ENCODE measurements at places on chromosomes 3 and 15.

- no peak for DNase-seq
Observed at GRCh38 chr3:102207151-102207571, 227.7 kb upstream of the ZPLD1 start.

GRCh38 chr3:111979434-111980038, 710 bp downstream of the ABHD10 start:
- no peak for DNase-seq

GRCh38 chr3:22585911-22586310, 617.2 kb upstream of the UBE2E2 start:
- DNase-seq = peak; percentile 32

- DNase-seq = no peak
Observed at GRCh38 chr3:31762888-31763351, 218.1 kb downstream of the OSBPL10 start.

DNA sequence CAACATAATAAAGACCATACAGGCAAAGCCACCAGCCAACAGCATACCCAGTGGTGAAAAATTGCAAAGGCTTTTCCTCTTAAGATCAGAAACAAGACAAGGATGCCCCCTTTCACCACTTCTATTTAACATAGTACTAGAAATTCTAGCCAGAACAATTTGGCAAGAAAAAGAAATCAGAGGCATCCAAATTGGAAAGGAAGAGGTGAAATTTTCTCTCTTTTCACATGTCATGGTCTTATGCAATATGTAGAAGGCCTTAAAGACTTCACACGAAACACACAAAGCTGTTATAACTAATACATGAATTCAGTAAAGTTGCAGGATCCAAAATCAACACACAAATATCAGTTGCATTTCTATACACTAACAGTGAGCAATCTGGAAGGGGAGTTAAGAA, 120.2 kb downstream of the APBA2 start:
- DNase-seq = no peak

DNA sequence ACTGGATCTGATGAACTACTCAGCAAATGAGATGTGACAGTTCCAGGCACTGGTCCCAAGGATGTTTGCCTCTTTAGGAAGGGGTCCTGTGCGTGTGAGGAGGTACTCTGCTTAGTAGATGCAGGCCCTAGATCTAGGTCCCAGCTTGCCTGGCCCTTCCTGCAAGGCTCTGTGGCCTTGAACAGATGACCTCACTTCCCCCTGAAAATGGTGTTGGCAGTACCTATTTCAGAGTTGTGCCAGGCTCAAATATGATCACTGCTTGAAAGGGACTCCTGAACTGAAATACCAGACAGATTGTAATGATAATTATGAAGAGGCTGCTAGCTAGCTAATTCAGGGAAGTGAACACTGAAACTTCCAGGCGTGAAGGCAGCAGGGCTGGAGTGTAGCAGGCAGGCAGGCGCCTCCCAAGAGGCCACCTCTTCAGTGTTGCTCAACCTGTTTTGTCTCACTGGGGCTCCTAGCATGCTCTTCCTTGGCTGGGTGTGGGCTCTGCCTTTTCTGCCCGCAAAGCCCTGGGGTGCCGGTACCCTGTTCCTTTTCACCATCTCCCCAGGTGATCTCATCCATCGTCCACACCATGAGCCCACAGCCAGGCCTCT, 24.1 kb upstream of the CPNE9 start:
- DNase-seq = no peak

- no peak for DNase-seq
Observed at GRCh38 chr3:73473898-73474416, 150.8 kb downstream of the PDZRN3 start.

DNA sequence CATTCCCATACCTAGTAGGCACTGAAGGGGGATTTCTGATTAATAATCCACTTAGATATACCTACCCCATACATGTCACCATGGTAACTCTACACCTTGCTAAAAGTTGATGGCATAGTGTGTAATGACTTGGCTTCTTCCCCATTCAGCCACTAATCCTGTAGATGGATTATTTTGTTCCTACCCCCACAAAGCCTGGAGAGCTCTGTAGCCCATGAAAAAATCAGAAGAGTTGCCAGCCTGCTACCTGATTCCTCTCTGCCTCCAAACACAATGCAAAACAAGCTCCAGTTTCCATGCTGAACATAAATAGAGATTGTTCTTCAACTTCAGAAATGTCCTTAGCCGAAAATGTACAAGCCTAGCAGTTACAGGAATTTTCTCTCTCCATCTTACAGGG, 98.9 kb upstream of the PFN2 start:
- DNase-seq = no peak

GRCh38 chr3:60090548-60090947, 1040.7 kb upstream of the CFAP20DC start:
- DNase-seq = no peak

- no peak for DNase-seq
Observed at GRCh38 chr3:53180305-53181023, 19.5 kb downstream of the PRKCD start.

DNA sequence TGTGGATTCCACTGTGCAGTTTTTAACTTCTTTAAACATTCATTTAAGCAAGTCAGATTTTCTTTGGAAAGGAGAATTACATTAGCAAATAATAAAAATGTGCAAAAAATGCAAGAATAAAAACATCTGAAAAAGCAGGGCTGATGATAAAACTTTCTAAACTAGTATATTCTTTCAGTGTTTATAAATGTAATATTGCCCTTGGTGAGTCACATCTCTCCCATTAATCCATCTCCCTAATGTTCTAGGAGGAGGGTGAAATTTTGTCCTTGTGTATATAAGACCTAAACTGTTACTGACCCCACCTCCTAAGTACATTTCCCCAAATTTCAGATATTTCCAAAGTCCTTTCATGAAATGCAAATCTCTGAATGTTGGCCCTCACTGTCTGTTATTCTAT, 28.5 kb upstream of the DCUN1D1 start:
- no peak for DNase-seq

DNA sequence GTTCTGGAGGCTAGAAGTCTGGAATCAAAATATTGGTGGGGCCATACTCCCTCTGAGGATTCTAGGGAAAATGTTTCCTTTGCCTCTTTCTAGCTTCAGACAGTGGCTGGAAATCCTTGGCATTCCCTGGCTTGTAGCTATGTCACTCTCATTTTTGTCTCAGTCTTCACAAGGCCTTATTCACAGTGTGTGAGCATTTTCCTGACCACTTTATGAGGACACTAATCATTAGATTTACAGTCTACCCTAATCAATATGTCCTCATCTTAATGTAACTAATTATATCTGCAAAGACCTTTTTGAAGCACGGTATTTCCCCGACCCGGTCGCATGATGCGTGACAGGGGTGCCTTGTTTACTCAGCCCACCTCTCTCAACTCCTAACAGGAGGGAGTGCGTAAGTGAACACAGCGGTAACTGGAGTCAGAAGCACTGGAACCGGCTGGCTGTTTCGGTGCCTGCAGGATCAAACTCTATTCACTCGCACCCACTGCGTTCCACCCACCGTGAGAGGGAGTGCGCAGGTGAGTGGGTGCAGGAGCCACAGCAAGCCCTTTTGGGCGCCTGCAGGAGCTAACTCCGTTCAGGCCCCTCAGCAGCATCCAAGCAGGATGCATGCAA, 155.0 kb downstream of the EPHA3 start:
- no peak for DNase-seq

- no peak for DNase-seq
Observed at GRCh38 chr3:178386401-178386800, 149.8 kb upstream of the KCNMB2 start.

- no peak for DNase-seq
Observed at GRCh38 chr3:31133541-31133940, 239.1 kb upstream of the GADL1 start.

GRCh38 chr3:185420762-185421161, 57.8 kb downstream of the MAP3K13 start:
- DNase-seq = peak; percentile 96

GRCh38 chr15:71254491-71254890, 139.2 kb downstream of the THSD4 start:
- no peak for DNase-seq

DNA sequence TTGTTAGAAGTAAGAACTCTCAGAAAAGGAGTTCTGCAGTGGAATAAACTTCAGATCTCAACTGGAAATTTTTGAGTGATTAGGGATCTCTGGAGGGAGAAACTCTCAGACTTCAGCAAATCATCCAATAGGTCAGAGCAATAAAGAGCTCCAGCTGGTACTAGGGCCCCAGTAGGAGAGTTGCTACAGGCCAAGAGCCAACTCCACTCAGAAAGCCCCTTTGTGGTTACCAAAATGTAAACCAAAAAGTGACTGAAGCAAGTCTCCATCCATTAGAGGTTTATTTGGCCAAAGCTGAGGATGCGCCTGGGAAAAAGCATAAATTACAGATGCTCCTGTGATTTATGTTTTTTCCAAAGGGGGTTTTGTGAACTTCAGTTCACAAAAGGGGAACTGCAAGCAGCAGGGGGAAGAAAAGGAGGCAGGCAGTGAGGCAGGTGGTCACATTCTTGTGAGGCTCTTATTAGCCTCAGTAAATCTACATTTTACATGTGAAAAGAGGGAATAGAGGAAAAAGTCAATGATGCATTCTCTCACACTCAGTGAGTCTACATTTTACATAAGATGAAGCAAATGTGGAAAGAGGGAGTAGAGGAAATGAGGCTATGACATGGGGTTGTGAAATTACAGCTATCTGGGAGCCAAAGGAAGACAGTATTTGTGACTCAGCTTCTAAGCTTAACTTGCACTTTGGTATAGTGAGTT, 92.4 kb upstream of the DAZL start:
- no peak for DNase-seq

GRCh38 chr3:16668776-16669545, 63.7 kb upstream of the DAZL start:
- peak; percentile 17 for DNase-seq

DNA sequence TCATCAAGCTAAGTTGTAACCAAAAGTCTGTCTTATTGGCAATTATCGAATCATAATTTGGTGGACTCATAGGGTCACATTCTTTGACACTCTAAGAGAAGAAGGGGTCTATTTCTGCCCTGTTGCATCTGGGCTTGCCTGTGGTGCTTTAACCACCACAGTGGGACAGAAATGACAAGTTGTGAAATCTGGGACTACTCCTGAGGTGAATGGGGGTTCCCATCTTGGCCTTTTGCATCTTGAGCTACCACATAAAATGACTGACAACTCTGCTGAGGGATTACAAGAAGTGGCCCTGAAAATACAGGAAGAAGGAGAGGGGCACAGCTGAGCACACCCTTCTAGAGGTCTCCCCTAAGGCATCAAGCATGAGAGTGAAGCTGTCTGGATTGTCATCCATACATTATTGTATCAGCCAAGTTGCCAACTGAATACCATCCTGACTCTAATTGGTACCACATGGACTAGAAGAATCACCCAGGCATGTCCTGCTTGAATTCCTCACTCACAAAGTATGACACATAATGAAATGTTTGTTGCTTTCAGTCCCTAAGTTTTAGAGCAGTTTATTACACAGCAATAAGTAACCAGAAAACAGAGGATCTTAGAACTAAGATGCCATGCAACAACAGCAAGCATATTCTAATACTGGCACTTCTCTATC, 306.5 kb downstream of the ROBO1 start:
- DNase-seq = no peak

GRCh38 chr3:108394563-108394962, 98.2 kb downstream of the HHLA2 start:
- DNase-seq = no peak

GRCh38 chr3:149273096-149273751, 51.6 kb upstream of the CP start:
- DNase-seq = peak; percentile 60

- no peak for DNase-seq
Observed at GRCh38 chr15:55709458-55709857, 33.5 kb downstream of the PRTG start.

DNA sequence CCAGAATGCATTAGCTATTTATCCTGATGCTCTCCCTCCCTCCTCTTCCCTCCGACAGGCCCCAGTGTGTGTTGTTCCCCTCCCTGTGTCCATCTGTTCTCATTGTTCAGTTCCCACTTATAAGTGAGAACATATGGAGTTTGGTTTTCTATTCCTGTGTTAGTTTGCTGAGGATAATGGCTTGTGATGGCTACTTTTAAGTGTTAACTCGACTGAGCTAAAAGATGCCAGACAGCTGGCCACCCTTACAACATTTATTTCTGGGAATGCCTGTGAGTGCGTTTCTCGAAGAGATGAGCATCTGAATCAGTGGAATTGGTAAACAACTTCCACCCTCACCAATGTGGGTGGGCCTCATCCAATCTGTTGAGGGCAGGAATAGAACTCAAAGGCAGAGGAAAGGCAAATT, 24.7 kb upstream of the TM2D3 start:
- DNase-seq = peak; percentile 46

Measured in NCI-H446 (cell line).